Mucosa of gallbladder (tissue), 1 donor: ENCODE measurements at places on chromosomes 1 and 21. TPM values are rescaled to one million over a fixed set of nuclear protein-coding genes. Genes with fewer than 3 reads are reported as not detected.

DNA sequence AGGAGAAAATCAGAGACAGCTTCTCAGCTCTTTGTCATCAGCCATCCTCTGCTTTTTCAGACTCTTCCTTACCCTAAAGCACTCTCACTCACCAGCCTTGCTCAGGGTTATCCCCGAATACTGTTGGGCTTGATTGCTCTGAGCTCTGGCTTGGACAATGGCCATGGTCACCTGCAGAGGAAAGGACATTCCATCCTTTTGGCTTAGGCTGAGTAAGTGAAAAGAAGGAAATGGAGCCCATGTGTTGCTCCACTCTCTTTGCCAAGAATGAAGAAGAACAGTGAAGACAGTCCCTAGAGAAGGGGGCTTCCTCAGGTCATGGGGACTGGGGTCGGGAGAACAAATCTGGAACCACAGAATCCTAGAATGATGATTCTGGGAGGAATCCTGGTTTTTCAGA lies 2.3 kb downstream of the MTMR11 start:
- DNase-seq, result no peak

DNA sequence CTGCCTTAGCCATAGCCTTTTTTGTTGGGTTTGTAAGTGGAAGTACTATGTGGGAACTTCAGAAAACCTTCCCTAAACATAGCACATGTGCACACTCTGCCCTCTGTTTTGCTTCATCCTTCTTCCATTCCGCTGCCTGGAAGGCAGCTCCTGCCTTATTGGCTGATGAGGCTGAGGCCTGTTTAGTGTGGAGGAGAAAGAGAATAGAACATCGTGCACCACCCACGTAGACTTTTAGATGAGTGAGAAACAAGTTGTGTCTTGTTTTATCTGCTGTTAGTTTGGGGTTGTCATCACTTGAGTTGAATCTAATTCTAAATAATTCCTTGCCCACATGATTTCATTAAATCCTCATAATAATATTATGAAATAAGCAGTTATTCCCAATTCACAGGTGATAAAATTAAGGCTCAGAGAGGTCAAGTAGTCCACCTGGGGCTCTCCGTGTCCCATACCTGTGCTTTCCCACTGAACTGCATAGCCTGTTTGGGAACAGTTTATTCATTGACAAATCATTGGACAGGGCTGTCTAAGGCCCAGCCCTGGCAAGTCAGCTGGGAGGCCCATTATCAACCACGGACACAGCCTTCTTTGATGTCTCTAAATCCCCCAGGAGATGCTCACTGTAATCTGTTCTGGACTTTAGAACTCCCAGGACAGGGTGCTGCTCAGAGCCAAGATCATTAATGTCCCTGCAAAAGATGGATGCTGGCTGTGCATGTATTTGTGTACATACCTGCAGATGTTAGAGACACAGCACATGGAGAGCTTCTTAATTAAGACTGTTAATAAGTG lies 93.0 kb downstream of the ABCA4 start:
- no peak for DNase-seq

DNA sequence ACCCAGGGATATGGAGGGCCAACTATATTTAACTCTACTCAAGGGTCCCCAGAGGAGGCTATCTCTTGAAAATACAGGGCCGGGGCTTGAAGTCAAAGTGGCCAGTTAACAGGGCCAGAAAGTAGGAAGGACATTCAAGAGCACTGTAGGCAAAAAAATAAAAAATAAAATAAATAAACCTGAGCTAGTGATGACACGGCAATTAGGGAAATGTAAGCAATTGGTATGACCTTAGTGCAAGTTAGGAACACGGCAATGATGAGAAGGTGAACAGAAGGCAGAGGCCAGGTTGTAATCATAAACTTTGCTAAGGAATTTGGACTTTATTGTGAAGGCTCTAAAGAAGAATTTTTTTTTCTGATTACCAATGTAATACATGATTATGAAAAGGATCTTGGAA lies 3.4 kb upstream of the B3GALNT2 start:
- DNase-seq, result no peak

GRCh38 chr1:32706491-32706890 lies 3.9 kb upstream of the SYNC start:
- no peak for DNase-seq

DNA sequence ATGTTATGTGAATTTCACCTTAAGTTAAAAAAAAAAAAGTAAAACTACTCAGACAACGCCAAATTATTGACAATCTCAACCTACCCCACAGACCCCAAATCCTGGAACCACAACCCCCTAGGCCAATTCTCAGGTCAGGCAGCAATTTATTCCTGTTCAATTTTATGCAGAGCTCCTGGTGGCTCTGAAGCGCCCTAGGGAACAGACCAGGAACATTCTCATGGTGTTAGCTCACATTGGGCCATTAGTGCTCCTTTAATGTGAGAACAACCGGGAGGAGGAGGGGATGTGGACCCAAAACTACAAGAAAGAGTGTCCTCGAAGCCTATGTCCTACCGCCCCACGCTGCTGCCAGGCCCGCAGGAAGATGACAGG lies 403 bp upstream of the PSEN2 start:
- DNase-seq, result no peak

GRCh38 chr1:9239622-9240401 lies 5.2 kb downstream of the H6PD start:
- peak; percentile 63 for DNase-seq

DNA sequence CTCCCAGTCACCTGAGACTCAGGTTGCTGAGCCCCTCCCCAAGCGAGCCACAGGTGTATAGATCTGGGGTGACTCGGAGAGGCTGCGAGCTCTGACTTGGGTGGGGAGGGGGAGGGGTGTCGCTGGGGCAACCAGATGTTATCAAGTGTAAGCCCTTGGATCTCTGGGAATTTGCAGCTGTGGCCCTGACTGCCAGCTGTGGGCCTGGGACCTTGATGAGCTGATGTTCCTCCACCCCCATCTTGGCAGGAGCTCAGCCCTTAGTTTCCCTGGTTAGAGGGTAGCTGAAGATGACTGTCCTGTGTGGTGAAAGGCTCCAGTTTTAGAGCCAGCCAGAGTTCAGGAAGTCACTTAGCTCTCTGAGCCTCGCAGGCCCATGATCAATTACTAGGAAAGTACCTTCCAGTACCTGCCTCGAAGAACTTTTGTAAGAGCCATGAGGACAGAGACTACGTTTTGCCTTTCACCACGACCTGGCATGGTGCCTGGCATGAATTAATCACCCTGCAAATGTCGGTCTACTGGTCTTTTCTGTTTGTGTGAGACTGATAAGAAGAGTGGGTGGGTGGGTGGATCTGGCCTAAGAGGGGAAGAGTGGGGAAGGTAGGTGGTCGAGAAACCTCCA lies 55.8 kb downstream of the YARS1 start:
- peak; percentile 90 for DNase-seq

- no peak for DNase-seq
Measured at GRCh38 chr1:183776731-183777130, 28.2 kb upstream of the RGL1 start.

GRCh38 chr21:41370840-41371684 lies 9.2 kb downstream of the MX2 start:
- no peak for DNase-seq

DNA sequence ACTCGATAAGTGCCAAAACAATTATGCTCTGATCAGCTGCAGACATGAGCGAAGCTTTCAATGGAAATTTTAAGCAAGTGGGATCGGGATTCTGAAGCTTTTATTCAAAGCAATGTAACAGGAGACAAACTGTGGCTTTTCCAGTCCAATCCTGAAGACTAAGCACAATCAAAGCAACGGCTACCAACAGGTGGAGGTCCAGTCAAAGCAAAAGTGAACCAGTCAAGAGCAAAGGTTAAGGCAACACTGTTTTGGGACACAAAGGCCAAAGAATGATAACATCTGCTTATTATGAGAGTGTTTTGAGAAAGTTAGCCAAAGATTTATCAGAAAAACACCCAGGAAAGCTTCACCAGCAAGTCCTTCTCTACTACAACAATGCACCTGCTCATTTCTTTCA lies 170.1 kb downstream of the SEC16B start:
- DNase-seq, result no peak

- no peak for DNase-seq
Measured at GRCh38 chr1:154241703-154242351, 21.1 kb downstream of the UBAP2L start.

DNA sequence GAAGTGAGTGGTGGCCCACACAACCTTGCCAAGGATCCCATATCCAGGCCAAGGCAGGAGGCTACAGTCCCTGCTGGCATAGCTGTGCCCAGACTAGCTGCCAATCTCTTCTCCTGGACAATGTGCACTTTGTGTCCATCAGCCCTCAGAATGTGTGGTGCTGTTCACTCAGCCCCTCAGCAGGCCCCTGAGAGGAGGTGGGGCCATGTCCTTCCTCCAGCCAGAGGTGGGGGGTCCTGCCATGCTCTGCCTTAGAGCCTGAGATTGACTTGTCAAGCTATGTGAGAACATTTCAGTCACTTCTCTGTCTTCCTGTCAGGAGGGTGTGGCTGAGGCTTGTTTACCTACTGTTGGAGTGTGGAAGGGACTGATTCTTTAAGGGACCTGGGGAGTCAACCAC lies 1.4 kb downstream of the NCF2 start:
- DNase-seq, result no peak

- DNase-seq, result peak; percentile 94
Measured at GRCh38 chr1:61049850-61050540, 32.4 kb upstream of the NFIA start.

- peak; percentile 85 for DNase-seq
Measured at GRCh38 chr1:200738327-200738948, at the start of gene CAMSAP2. TSS of gene CAMSAP2 (plus strand) at chr1:200738893. CDS start at chr1:200739828, 935 bp downstream.

DNA sequence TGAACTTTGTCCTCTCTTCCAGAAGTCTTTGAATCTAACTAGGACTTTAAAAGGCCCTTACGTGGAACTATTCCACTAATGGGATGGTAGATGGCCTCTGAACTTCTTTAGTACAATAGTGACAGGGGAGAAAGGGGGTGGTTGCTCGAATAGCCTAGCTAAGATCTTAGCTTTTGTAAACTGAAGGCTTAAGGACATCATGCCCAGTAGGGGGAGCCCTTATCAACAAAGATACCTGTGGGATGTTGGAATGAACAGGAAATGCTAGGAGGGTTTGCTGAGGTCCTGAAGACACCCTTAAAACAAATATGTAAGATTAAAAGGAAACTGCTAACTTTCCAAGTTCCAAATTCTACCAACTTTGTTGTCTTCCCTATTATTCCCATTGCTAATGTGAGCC lies 33.2 kb downstream of the NHLH2 start:
- peak; percentile 55 for DNase-seq

The CFAP126 gene
- not detected for total RNA-seq

The MIXL1 gene
- not detected for total RNA-seq

The TMCO4 gene
- 31.1 TPM for total RNA-seq

The LMX1A gene
- total RNA-seq, result 0.12 TPM

The DNAJC6 gene
- total RNA-seq, result 6.0 TPM

The KHDRBS1 gene
- 99.4 TPM for total RNA-seq

The PADI1 gene
- not detected for total RNA-seq
